ENCODE measurements at places on chromosomes 3 and 15.

DNA sequence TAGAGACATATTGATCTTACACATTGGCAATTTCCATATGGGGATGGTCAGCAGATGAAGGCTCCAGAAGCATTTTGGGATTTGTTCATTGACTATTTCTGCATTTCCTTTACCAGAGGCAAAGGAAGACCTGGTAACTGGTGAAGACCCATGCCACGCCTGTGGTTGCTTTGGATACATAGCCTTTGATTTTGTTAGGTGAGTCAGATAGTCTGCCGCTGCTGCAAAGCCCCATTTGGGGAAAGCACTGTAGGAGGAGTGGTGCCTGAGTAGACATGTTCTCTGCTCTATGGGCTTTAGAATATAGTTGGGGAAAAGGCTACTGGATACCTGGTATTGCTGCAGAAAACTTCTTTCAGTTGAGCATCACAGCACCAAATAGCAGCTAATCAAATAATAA is 56.8 kb downstream of the TFG start:
- no peak for DNase-seq

DNA sequence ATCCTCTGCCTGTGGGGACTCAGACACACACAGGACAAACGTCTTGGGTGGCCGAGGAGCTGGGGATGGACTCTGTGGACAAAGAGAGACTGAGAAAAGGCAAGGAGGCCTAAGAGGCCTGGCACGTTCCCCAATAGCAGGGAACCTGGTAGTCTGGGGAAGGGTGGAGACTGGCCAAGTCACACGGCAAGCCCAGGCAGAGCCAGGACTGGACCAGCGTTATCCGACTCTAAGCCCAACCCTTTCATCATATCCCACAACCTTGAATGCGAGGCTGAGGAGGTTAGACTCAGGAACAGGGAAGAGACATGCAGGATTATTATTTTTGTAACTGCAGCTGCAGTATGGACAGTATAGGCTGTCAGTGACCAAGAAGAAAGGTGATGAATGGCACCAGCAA is 53.4 kb downstream of the SLC6A11 start:
- no peak for DNase-seq

- DNase-seq: no peak
These were observed 66.7 kb downstream of the TRANK1 start for GRCh38 chr3:36877930-36878685.

DNA sequence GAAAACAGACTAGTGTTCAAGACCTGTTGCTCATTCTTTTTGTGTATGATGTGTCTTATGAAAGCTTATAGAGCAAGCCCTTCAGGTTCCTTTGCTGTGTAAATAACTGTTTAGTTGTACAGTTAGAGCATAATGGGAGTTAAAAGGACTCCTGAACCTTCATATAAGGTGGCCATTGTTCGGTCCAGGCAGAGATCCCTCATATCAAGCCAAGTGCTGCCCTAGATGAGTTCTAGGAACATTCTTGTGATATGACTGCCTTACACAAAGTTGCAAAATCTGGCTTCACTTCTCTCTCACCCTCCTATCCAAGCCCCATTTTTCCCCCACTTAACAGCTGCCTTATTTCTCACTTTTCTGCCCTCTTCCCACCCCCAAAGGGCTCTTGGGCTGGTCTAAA is 26.9 kb downstream of the GYG1 start:
- DNase-seq: no peak

DNA sequence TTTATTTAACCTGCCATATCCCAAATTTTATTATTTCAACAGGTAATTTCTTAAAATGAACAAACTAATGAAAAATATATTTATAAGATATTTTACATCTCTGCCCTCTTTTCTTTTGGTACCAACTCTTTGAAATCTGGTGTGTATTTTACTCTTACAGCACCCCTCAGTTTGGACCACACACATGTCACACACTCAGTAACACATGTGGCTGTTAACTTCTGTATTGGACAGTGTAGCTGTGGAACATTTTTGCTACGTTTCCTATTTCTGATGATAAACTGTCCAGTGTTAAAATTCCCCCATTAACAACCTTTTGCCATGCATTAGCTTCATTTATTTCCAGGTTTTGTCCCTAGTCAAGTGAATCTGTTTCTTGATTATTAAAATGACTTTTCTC is 250.6 kb downstream of the NFKBIZ start:
- DNase-seq: no peak

GRCh38 chr3:149090461-149090860 is 4.1 kb upstream of the HLTF start:
- no peak for DNase-seq

- no peak for DNase-seq
These were observed 399.7 kb upstream of the THBS1 start for GRCh38 chr15:39181056-39181747.

DNA sequence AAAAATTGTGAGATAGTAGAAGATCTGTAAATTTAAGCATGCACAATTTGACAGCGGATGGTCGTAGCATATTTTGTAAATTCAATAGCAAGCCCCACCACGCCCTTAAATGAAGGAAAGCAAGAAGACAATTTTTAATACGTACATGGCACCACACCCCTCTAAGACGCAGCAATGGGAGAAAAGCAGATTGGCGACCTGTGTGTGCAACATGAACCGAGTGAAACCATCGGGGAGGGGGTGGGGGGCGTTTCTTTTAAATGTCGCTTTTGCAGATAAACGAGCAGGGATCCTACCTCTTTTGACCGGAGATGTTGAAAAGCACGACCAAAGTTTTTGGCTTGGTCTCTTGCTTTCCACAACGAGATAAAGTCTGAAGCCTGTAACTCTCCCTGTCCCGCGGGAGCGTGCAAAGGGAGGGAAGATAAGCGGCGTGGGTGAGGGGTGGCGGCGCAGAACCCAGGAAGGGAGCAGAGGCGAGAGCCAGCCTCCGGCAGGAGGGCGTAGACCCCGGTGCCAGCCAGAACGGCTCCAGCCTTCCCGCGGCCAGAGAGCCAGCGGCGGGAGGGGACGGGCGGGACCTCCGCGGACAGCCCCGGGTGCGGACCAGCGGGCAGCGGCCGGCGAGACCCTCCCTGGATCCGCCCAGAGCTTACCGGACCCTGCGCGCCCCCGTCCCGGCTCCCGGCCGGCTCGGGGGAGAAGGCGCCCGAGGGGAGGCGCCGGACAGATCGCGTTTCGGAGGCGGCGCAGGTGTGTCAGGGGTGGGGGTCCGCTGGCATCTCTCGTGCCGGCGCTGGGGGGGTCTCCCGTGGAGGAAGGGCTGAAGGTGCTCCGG is at the start of gene CHL1:
Gene CHL1 (plus strand): TSS at position 453 of the 838 bp plus-strand sequence. CDS start 123,014 bp downstream, outside the sequence.
- no peak for DNase-seq

GRCh38 chr3:73668391-73668790 is 43.6 kb upstream of the PDZRN3 start:
- DNase-seq: no peak

- DNase-seq: no peak
These were observed 25.8 kb downstream of the SCG3 start for GRCh38 chr15:51706926-51707608.

DNA sequence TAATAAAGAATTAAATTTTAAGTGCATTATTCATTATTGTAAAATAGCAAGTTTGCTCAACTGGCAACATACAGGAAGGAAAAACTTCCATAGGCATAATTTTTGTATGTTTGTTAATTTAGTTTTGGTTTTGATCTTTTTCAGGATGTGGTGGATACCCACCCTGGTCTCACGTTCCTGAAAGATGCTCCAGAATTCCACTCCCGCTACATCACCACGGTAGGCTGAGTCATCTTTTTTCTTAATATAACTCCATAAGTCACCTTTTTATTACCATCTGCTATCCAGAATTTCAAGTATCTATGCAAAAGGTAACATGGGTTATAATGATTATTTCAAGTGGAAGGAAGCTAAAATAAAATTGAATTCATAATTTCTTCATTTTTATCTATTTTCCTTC is 104.8 kb downstream of the PPP2R3A start:
- DNase-seq: no peak

Data from NCI-H1417 treated with DMSO at 0.1 percent for 48 hours (cell line).